OCI-LY7 (cell line): ENCODE measurements at places on chromosomes 2 and 18. TPM values are rescaled to one million over a fixed set of nuclear protein-coding genes. Genes with fewer than 3 reads are reported as not detected.

Gene XIRP2
- not detected in 2 replicates for total RNA-seq

Gene ASAP2
- total RNA-seq, result 0.07 and 0.27 TPM in 2 replicates

Gene CSRNP3
- total RNA-seq, result 1.3 and 1.4 TPM in 2 replicates

Gene KCNS3
- not detected in 2 replicates for total RNA-seq

Gene IL18RAP
- total RNA-seq, result not detected in 2 replicates

Gene GDF7
- 0.06 and 0.13 TPM in 2 replicates for total RNA-seq

Gene ENOSF1
- total RNA-seq, result 44.0 and 47.0 TPM in 2 replicates

Gene CPLX4
- total RNA-seq, result not detected in 2 replicates
